Kidney epithelial cell (primary cell): ENCODE measurements at places on chromosomes 1 and 21.

DNA sequence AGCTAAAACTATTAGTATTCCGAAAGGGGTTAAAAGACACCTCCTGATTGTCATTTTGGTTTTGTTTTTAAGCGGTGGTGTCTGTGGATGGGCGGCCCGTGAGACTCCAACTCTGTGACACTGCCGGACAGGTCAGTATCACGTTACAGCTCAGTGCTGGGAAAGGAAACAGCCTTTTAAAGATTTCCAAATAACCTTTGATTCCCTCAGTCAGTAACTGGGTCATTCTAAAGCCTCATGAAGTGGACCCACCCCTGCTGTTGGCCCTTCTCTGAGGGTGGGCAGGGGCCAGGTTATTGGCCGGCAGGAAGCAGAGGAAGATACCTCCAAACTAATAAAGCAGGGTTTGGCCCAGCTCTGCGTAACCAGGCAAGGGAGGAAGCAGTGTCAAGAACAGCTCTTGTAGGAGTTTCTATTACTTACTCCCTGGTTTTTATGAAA, 2.3 kb downstream of the RHOU start:
- DNase-seq: no peak

GRCh38 chr21:14863745-14864210, 201.0 kb downstream of the NRIP1 start:
- no peak for DNase-seq

DNA sequence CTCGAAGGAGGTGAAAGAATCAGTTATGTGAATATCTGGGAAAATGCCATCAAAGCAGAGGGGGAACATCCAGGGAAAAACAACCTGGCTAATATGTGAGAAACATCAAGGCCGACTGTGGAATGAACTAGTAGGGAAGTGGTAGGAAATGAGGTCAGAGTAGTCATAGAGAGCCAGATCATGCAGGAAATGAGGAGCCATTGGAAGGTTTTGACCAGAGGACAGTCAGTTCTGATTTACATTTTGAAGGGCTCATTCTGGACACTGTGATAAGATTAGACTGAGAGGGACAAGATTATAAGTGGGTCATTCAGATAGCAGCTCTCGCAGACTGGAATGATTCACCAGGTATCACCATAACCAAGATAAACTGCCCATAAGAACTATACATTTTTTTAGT, 63.7 kb downstream of the SYT14 start:
- DNase-seq: no peak

DNA sequence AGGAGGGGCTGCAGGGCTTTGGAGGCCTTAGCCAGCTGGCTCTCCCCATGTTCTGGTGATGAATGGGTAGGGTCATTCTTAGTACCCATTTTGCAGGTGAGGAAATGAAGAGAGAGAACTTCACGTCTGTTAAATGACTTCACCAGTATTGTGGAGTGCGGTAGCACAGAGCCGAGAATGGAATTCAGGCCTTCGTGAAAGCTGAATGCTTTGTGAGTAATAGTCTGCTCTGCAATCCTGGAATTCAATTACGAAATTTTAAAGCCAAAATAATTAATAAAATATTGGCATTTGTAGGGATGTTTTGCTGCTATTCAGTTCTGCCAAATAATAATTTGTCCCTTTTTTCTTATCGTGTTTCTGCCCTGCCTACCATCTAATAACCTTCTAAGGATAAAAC, 197.7 kb downstream of the GREM2 start:
- no peak for DNase-seq

GRCh38 chr1:118933051-118933781, 54.9 kb downstream of the TBX15 start:
- no peak for DNase-seq

DNA sequence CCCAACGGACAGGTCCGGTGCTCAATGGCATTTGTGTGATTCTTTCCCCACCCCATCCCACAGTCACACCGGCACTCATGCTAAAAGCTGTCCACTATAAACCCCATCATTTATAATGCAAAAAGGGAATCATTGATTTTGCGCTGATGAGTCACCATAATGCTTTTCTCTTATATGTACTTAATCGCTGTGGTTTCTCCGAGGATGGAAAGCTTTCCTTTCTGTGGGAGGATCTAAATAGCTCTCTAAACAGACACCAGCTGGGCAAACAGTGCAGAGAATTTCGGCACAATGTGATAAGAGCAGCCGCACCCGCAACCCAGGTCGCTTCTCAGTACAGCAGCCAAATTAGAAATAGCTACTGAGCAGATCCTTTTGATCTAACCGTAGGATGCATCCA, 85.6 kb downstream of the SETD4 start:
- DNase-seq: no peak

GRCh38 chr1:50970509-50970887, 453 bp downstream of the CDKN2C start:
- DNase-seq: no peak

DNA sequence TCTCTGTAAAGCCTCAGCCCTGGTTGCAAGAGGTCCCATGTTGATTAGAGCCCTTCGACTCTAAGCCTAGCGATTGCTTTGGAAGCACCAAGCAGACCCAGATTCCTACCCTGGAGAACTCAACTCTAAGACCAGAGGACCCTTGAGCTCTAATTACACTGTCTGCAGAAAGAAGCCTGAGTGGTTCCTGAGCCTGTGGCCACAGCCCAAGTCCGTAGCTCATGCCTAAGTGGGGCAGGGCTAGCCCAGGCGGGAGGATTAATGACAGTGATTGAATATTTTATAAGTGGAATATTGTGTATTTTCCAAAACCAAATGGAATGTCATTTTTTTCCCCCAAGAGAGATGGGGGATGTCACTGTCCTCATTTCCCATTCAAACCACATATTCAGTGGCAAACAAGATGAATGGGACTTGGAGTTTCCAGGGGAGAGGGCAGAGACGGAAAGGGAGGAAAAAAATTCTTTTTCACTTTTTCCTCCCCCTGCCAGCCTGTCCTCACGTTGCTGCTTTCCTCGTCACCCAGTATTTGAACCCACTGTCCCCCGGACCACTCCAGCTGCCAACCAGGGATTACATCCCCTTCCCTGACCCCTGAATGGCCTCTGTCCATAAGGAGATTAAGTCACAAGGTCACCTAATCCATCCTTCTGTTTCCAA, 79.6 kb upstream of the CTTNBP2NL start:
- no peak for DNase-seq

GRCh38 chr1:203702130-203702577, 62.8 kb upstream of the LAX1 start:
- DNase-seq: no peak

GRCh38 chr1:53090227-53091147, 28.5 kb downstream of the PODN start:
- DNase-seq: no peak

DNA sequence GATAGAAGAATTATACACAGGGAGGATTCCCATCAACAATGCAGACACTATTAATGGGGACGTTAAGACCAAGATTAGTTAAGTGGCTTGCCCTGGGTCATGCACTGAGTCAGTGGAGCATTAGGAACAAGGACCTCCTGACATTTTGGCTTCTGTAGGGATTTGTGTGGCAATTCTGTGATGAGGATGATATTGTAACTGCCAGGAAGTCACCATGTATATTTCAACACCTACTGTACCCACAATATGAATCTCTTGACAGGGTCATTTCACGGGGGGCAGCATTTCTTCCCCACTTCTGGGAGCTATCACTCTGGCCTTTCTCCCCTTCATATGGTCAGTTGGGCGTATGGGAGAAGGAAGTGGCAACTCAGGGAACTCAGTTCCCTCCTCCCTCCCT, 134.9 kb downstream of the RUNX1 start:
- DNase-seq: no peak

- DNase-seq: no peak
Observed at GRCh38 chr1:41850029-41850428, 68.7 kb downstream of the HIVEP3 start.

GRCh38 chr1:201295346-201295745, 12.0 kb downstream of the PKP1 start:
- no peak for DNase-seq

DNA sequence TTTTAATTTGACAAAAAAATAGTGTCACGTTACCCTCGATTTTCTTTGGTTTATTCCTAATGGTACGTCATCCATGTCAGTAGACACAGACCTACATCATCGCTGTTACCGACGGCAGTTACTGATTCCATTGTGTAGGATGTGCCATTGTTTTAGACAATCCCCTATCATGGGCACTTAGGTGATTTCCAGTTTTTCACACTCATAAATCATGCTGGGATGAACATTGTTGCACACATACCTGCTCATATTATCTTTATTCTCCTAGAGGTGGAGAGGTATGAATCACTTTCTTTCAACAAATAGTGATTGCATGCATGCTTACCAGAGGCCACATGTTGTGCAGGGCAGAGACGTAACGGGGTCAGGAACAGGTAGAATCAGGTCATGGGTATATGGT, 79.7 kb upstream of the EFHD2 start:
- no peak for DNase-seq

GRCh38 chr1:19441048-19441780, 44.1 kb downstream of the CAPZB start:
- DNase-seq: no peak

DNA sequence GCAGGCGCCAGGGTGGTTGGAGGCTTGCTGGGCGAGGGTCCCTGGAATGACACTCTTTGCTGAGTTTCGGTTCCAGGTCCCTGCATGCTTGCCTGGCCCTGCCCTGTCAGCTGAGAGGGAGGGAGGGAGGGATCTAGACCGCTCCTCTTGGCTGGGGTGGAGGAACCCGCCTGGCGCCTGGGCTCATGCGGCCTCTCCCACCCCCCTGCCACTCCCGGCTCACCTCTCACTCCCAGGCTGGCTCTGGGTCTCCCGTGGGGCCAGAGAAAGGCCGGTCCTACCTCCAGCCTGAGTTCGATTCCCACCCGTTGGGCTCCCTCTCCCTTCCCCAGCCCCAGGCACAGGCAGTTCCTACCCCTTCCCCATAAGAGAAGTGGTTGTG, 19.0 kb upstream of the IFNLR1 start:
- no peak for DNase-seq

DNA sequence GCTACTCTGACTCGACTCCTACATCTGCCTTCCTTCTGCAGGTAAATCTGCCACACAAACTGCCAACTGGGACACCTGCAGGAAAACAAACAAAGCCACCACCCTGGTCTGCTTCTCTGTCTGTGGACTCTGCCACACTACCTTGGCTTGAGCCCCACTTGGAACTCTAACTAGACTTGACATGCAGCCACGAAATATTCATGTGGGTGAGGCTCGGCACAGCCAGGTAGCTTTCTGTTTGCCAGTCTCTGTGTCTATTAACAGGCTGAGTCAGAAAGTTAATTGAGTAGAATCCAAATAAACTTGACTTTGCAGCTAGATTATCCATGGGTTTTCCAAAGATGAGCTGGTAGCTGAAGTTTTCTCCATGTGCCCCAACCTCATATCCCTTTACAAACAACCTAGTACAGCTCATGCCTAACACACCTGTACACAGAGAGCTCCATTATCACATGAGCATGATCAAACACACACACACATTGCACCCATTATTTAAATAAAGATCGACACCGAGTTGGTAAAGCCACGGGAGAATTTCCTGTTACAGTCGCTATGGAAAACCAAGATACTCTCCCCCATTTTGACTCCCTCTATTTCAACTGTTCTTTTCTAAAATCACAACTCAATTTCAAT, 808 bp downstream of the C1orf116 start:
- no peak for DNase-seq

DNA sequence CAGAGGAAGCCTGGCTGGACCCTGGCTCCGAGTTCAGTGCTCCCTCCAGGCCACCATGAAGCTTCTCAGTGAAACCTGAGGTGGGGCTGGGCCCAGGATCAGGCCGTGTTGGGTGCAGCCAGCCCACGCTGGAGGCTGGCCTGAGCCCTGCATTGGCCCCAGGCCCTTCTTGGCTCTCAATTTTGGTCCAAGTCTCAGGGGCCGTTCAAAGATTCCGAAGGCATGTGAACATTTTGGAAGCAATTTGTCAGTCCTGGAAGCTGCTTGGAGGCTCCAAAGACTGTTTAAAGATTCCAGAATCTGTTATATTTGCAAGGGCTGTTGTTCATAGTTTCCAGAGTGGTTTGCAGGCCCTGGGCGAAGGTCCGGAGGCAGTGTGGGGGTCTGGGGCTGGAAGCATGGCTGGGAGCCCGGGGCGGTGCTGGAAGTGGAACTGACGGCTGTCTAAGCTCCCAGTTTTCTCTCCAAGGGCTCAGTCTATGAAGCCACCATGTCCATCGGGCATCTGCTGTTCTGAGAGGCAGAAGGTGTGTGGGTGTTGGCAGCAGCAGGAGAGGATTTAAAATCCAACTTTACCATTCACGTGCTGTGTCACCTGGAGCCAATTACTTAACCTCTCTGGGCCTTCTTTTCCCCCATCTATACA, 104.9 kb downstream of the EPHB2 start:
- no peak for DNase-seq

- no peak for DNase-seq
Observed at GRCh38 chr21:37783016-37783415, 133.2 kb downstream of the KCNJ6 start.

DNA sequence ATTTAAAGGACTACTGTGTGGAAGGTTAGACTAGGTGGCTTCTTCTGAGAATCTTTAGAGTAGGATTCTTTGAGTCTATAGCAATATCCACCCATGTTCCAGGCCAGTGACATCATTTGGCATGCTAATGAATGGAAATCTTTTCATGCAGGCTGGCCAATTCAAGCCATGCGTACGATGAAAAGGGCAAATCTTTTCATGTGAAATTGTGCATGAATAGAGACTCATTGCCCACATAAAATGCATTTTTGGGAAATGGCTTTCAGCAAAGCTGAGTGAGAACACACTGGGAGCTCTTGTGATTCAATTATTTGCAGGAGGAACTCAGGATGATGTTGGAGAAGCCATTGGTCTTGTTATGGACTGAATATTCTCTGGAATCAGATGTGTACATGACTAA, 324.9 kb upstream of the DAB1 start:
- no peak for DNase-seq

DNA sequence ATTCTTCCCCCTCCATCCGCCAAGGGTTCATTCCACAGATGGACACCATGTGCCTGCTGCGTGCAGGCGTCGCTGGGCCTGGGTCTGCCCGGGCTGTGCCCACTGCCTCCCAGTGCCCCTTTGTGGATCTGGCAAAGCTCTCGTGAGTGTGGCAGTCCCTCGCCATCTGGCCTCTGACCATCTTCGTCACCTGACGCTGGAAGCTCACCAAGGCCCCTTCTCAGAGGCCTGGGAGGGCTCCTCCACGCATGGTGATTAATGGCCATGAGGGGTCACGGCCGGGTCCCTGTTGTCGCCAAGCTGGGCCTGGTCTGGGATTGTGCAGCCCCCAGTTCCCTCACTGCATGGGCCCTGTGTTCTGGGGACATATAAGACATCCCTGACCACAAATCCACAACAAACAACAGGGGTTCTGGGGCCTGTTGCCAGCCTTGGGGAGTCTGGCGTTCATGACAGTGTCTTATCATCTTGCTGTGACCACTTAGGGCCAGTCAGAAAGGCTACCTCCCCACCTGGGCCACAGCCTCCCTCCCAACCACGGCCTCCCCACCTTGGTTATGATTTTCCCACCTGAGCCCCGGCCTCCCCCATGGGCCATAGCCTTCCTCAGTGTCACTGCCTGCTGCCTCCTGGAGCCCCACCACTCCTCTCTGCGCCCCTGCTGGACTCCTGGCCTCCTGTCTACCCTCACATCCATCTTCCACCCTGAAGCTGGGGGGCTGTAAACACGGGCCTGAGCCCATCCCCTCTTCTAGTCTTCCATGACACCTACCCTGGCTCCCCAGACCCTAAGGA, 27.9 kb downstream of the SLC45A1 start:
- DNase-seq: no peak

- DNase-seq: no peak
Observed at GRCh38 chr21:17726047-17726829, 92.9 kb downstream of the C21orf91 start.
